ENCODE measurements at places on chromosomes 13 and 19.

- DNase-seq = peak; percentile 24
Observed at GRCh38 chr19:4172861-4173473, 9.4 kb downstream of the SIRT6 start.

GRCh38 chr19:32219392-32219791, 126.0 kb upstream of the ZNF507 start:
- DNase-seq = no peak

GRCh38 chr13:110425444-110425780, 118.3 kb downstream of the COL4A2 start:
- DNase-seq = no peak

- no peak for DNase-seq
Observed at GRCh38 chr13:26988059-26988769, 183.4 kb downstream of the USP12 start.

DNA sequence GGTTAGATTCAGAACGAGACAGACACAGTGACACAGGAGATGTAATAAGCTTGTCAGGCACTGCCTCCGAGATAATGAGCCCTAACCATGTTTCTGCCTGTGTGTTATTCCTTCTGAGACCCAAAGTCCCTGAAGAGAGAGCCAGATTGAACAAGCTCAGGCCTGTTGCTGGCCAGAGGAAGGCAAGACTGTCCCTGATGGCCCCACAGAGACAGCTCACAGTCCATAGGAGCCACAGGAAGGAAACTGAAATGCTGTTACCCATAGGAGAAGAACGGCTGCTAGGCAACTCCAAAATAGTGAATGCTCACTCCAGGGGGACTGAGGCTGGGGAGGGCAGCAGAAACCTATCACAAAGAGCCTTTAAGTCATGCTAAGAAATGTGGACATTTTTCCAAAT, 31.8 kb upstream of the RFXAP start:
- no peak for DNase-seq

GRCh38 chr19:17325881-17326594, 8.6 kb downstream of the ANO8 start:
- no peak for DNase-seq

DNA sequence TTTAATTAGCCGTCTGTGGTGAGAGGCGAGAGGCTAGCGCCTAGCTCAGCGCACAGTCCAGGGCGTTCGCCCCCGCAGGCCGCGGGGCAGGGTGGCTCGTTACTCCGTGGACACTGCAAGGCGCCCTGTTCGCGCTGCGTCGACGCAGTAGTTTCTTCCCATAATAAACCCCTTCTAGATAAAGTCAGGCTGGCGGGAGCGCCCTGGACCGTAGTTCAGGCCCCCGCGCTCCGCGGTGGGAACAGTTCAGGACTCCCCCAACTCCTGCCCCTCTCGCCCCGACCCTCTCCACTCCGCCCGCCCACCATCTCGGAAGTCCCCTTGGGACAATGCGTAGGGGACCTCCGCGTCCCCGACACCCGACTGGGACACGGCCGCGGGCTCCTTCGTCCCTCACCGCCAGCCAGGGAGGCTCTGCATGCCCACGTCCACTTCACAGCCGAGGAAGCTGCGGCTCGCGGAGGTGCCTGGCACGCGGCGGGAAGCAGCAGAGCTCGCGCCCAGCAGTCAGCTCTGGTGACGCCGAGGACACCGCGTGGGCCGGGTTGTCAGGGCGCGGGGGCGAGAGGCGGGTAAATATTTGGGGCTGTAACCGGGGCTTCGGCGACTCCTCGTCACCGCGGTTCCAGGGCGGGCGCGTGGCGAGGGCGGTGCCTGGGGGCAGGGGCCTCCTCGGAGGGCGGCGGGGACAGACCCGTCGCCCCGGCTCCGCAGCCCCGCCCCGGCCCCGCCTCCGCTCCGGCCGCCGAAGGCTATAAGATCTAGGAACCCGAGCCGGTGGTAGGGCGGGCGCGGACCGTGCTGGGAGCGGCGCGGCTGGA, at the start of gene RGCC:
TSS of gene RGCC (plus strand) at position 783 of the 821 bp plus-strand sequence. CDS start 158 bp downstream, outside the sequence.
- peak; percentile 87 for DNase-seq

Measured in stimulated activated CD4-positive, alpha-beta T cell treated with anti-CD3 and anti-CD28 coated beads, TNF-alpha, amount 100 ng/mL, for 4 hours (primary cell).